ENCODE measurements at places on chromosomes 3 and 15.
A peak's percentile ranks its signal among the peaks of the same experiment; 100 is the strongest.

GRCh38 chr3:46192939-46193338 is 15.2 kb downstream of the CCR1 start:
- no peak for DNase-seq

- no peak for DNase-seq
Observed at GRCh38 chr3:165903885-165904630, 66.8 kb upstream of the BCHE start.

- DNase-seq = no peak
Observed at GRCh38 chr3:24503616-24504113, 9.0 kb upstream of the THRB start.

- DNase-seq = no peak
Observed at GRCh38 chr15:77014132-77015081, 19.5 kb downstream of the PSTPIP1 start.

DNA sequence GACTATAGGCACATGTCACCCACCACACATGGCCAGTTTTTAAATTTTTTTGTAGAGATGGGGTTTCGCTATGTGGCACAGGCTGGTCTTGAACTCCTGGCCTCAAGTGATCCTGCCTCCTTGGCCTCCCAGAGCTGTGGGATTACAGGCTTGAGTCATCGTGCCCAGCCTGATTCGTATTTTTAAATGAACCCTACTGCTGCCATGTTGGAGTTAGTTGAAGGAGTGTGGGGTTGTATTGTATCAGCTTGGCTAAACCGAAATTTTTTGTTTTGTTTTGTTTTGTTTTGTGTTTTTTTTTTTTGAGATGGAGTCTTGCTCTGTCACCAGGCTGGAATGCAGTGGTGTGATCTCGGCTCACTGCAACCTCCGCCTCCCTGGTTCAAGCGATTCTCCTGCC is 11.8 kb upstream of the ZNF770 start:
- DNase-seq = no peak

DNA sequence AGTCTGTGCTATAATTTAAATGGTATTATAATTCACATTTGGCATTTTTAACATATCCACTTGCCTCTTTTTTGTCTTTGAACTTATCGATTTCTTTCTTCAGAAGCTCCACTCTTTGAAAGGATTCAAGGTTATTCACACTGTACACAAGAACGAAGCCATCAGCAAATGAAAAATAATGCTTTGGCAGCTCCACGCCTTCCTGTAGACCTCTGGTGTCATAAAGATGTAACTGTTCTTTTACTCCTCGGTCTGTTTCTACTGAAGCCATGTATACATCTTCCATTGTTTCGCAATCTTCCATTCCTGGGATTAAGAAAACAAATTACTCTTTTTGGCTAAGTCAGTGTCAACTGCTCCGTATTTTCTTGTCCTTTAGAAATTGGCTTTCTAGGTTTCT is 16.0 kb downstream of the NKIRAS1 start:
- no peak for DNase-seq

DNA sequence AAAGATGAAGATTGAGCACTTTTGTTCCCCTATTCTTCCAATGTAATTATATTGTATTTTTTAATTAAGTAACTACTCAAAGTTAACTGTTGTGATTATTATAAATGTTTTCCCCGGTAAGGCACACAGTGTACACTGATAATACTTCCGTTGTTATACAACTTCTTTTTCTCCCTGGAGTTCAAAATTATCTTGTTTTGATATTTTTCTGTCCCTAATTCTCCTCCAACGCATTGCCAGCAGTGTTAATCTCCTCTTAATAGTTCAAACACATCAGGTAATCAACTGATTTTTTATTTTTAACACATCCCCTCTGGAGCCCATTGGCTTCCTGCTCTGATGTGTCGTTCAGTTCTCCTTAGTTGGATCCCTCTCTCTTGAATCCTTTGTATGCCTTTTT is 32.3 kb upstream of the MFSD1 start:
- no peak for DNase-seq

GRCh38 chr3:192917028-192917403 is 640 bp downstream of the MB21D2 start:
- DNase-seq = peak; percentile 42

DNA sequence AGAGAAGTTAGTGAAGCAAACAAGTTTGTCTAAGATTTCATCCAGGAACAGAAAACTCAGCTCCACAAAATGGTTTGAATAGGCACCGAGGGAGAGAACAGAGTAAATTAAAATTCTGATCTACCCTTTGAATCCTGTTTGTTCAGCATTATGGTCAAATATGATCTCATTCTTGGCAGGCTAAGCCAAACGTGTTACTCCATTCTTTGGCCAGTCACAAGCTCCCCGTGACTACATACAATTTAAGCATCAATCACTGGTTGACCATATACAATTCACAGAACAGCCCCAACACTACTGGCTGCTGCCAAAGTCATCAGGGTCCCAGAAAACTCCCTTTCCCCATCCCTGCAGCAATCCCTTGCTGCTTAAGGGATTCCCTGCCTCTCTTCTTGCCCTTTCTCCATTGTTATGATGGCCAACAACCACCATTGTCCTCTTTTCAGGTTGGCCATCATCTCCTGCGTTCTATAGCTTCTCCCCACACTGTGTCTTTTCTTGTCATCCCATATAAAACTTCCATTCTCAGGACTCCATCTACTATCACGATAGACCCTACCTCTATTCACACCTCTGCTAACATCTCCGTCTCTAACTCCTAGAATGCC is 46.3 kb downstream of the GOLIM4 start:
- DNase-seq = no peak

GRCh38 chr3:100149713-100150415 is 35.6 kb upstream of the FILIP1L start:
- DNase-seq = no peak

DNA sequence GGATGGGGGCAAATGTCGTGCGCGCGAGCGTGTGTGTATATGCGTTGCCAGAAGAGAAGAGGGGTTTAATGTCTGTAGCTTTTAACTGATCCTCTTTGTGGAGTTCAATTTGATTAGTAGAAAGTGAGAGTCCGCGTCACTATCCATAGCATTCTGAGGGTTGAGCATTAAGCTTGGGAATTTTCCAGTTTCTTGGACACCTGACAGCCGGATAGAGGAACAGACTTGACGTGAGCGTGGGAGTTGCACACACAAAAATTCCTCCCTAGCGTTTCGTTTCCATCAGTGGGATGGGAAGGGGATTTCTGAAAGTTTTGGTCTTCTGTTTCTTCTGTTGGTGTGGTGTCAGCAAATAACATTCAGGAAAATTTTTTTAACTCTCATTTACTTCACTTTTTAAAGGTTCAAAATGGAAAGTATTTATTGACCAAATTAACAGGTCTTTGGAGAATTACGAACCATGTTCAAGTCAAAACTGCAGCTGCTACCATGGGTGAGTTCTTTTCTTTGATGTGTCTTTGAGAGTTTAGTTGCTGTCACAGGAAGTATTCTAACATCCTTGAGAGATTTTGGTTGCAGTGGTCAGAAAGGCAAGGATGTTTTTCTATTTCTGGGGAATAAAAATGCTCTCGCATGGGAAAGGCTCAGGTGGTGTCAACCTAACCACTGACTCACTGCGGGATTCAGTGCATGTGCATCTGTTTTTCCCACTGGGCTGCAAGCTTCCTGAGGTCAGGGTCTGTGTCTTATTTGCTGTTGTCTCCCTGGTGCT is 841 bp downstream of the POGLUT1 start:
- peak; percentile 10 for DNase-seq

- no peak for DNase-seq
Observed at GRCh38 chr15:69793431-69793780, 304.3 kb downstream of the TLE3 start.

DNA sequence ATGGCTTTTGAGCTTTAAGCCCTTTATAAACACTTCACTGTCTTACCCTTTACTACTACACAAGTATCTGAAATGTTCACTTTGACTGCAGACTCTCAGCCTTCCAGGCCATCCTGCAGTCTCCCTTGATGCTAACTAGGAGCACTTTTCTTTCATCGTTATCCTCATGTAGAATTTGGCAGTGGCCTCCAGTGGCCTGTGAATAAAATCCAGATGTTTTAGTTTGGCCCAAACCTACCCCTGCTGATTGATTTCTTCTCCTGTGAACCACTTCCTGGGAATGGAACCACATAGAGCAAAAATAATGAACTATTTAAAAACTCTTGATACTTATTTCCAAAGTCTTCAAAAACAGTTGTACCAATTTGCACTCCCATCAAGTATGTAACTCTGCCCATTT is 271.9 kb downstream of the FEZF2 start:
- DNase-seq = no peak

GRCh38 chr15:70147178-70147760 is 49.6 kb upstream of the TLE3 start:
- no peak for DNase-seq

DNA sequence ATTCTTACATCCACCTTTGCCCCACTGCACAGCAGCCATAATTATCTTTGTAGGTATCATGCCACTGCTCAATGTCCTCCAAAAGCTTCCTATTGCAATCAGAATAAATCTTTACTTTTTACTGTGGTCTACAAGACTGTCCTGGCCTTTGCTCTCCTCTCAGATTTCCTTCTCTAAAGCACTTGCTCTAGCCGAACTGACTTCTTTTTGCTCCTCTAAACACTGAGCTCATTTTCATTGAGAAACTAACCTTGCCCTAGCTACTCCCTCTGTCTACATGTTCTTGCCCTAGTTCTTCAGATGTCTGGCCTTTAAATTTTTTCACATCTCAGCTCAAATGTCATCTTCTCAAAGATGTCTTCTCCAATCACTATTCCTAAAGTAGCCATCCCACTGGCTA is 342.8 kb downstream of the TBC1D5 start:
- no peak for DNase-seq

DNA sequence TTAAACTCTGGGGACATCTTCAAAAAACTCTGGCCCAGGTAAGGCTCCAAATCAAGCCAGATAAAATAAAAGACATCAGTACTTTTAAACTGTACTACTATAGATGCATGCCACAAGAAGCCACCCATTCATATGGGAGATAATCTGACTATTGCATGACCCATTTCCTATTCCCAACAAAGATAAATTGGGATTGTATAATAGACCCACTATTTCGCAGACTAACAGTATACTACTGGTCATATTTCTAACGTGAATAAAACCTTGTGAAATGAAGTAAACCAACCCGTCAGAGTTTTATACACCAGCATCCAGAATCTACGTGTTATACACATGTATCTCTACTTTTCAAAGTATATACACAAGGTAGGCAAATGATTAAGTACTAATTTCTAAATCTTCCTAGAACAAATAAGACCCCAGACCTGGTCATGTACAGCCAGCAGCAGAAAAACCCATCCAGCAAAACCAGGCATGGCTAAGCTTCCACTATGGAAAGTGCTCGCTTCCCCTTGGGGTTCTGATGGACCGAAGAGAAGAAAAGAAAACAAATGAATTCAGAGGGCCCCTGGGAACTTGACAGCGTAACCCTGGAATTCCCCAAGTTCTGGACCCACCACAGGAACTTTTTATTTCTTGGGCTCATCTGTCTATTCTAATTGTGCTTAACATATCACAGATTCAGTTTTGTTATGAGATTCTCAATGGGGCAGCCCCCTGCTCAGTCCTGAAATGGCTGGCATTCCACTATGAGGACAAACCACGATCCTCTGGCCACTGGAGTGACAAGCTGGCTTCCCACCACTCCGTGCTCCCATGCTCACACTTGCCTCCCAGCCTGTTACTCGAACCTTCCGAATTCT is 69.1 kb downstream of the MB21D2 start:
- DNase-seq = no peak

- no peak for DNase-seq
Observed at GRCh38 chr15:96338074-96338765, 7.7 kb downstream of the NR2F2 start.

DNA sequence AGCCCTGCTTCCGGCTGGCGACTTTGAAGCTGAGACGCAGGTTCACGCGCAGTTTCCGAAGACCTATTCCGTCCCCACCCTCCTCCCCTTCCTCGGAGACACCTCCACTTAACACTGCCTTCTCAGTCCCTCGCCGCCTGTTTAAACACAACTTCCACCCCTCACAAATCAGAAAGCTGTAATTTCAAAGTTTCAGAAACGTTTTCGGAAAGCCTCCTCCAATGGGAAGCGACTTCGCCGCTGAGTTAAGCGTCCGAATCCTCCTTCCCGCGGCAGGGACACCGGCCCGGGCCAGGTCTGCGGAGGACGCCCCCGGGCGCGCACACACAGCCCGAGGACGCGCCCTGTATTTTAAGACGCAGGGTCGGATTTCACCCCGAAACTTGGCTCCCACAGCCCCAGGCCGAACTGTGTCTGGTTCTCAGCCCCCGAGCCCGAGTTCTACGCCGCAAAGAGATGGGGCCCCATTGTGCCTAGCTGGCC is 559 bp upstream of the LRRN1 start:
- DNase-seq = no peak

- DNase-seq = no peak
Observed at GRCh38 chr3:119627461-119627860, 29.8 kb downstream of the PLA1A start.

- DNase-seq = no peak
Observed at GRCh38 chr15:91528801-91529200, 324.7 kb upstream of the SLCO3A1 start.

Data from H54 (cell line).